ENCODE measurements at places on chromosomes 7 and 10.

GRCh38 chr7:55240418-55241142, 124.6 kb upstream of the LANCL2 start:
- no peak for DNase-seq

DNA sequence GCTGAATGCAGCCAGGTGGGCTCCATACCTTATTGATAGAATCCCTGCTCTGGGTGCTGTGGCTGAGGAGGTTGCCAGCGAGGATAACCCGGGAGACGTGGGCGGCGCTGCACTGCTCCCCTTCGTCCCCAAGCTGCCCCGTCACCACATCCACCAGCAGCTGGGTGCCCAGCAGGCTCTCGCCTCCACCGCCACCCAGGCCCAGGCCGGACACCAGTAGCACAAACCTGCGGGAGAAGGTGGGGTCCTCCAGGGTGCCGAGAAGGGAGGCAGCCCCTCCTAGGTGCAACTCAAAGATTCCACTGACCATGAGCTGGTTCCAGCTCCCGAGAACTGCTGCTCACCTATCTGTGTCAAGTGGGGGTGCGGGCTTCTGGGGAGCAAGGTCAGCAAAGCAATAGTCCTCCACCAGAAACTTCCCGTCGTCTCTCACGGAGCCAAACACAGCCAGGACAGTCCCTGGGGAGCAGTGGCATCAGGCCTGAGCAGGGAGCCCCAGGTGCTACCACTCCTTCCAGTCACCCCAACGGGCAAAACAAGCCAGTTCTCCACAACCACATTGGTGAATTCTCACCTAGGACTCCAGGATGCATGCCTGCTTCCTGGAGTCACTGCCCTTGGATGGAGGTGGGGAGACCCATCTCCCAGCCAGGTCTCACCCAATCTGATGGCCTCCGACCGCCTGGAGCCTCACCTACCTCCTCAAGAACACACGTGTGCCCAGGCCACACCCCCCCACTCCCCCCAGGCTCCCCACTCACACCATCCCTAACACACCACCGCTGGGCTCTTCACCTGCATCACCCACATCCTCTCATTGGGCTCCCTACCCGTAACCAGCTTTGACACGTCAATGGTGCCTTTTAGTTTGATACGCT, 6.3 kb downstream of the POLD2 start:
- DNase-seq: no peak

GRCh38 chr10:91804126-91804510, 5.9 kb downstream of the TNKS2 start:
- DNase-seq: no peak

- DNase-seq: no peak
Observed at GRCh38 chr10:16777473-16778370, 39.5 kb downstream of the RSU1 start.

- no peak for DNase-seq
Observed at GRCh38 chr10:118362103-118362502, 20.0 kb upstream of the FAM204A start.

GRCh38 chr7:1557006-1557405, 1.0 kb upstream of the TMEM184A start:
- DNase-seq: no peak

DNA sequence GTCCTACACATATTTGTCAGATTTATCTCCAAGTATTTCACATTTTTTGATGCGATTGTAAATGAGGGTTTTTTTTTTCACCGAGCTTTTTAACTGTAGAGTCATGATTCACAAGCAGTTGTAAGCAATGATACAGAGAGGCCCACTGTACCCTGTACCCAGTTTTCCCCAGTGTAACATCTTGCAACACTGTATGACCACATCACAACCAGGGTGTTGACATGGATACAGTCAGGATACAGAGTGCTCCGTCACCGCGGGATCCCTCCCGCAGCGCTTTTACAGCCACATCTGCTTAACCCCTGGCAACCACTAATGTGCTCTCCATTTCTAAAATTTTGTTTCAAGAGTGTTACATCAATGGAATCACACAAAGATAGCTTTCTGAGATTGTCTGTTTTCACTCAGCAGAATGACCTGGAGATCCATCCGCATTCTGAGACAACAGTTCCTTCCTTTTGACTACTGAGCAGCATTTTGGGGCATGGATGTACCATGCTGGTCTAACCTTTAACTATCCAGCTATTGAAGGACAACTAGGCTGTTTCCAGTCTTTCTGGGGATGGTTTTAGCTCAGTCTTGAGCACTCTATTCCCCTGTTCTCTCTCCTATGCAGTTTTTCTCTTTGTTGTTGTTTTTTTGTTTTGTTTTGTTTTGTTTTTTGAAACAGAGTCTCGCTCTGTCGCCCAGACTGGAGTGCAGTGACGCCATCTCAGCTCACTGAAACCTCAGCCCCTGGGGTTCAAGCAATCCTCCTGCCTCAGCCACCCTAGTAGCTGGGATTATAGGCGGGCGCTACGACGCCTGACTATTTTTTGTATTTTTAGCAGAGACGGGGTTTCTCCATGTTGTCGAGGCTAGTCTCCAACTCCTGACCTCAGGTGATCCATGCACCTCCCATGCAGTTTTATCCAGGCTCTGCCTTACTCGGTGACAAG, 25.9 kb downstream of the GPRIN2 start:
- DNase-seq: no peak

DNA sequence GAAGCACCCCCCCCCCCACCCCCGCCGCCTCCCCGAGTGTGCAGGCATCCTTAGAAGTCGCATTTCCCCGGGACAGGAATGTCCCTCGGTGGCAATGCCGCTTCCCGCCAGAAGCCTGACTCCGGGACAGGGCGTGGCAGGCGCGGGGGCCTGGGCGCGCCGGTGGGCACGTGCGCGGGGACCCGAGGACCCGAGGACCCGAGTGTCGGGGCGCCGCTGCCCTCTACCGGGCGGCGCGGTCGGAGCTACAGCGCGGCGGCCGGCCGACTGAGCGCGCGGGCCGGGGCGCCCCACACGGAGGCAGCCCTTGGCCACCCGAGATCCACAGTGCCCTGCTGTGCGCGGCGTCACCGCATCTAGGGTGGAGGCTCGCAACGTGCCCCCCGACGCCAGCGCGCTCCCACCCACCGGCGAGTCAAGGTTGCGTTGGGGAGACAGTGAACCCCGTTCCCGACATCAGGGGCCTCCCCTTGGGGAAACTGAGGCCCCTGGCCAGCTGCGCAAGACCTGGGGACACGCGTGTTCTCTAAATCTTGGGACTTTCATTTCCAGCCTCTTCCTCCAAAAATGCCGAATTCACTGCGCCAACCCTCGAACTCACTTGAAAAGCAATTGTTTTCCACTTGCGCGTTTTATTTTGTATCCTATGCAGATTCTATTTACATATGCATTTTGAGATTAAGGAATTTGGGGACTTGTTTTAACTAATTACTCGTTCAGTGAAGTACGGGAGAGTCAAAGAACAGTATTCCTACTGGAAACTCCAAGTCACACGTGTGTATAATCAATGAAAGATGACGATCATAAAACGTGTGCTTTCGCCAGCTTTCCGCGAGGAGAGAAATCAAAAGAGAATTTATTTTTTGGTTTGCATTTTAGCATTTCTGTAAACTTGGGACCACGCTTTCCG, 3.1 kb upstream of the CUX1 start:
- no peak for DNase-seq

GRCh38 chr10:3898821-3899220, 113.8 kb upstream of the KLF6 start:
- no peak for DNase-seq

- DNase-seq: no peak
Observed at GRCh38 chr7:33107136-33108066, 1.8 kb downstream of the RP9 start.

- DNase-seq: no peak
Observed at GRCh38 chr10:78184851-78185692, 151.4 kb downstream of the RPS24 start.

- DNase-seq: no peak
Observed at GRCh38 chr7:26694141-26694540, 170.2 kb downstream of the SKAP2 start.

DNA sequence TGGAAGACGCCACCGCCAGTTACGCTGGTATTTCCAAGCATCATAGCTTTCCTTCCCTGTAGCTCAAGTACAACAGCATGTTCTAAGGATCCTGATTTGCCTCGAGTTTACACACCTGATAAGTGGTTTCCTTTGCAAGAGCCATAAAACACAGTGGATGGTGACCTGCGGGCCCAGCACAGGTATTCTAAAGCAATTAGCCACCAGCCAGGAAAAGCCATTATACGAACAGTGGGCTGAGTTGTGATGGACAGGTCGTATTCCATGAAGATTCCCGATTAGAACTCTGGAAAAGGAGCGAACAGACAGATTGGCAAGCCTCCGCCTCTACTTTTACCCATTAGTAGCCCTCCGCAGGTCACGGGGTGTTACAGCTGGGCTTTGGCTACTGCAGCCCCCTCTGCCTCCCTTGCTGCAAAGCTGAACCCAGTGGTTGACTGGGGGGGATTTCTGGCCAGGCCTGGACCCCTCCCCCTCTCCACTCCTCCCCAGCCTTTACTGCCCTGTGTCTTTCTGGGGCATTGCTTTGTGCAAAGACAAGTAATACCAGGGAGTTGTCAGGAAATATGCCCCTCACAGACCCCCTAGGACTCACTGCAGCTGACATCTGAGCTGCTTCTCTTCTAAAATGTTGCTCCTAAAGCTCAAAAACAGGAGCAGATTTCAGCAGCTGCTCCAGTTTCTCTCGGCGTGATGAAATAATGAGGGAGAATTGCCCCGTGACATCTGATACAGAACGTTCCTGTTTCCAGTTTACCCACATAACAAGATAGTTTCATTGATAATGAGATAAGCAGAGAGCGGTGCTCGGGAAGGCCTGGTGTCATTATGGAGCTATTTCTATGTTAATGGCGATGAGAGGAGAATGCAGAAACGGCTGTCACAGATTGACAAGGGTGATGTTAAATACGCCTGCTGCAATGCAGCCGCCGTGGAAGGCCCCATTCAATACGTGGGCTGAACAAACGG, 214.4 kb downstream of the CCSER2 start:
- DNase-seq: no peak

DNA sequence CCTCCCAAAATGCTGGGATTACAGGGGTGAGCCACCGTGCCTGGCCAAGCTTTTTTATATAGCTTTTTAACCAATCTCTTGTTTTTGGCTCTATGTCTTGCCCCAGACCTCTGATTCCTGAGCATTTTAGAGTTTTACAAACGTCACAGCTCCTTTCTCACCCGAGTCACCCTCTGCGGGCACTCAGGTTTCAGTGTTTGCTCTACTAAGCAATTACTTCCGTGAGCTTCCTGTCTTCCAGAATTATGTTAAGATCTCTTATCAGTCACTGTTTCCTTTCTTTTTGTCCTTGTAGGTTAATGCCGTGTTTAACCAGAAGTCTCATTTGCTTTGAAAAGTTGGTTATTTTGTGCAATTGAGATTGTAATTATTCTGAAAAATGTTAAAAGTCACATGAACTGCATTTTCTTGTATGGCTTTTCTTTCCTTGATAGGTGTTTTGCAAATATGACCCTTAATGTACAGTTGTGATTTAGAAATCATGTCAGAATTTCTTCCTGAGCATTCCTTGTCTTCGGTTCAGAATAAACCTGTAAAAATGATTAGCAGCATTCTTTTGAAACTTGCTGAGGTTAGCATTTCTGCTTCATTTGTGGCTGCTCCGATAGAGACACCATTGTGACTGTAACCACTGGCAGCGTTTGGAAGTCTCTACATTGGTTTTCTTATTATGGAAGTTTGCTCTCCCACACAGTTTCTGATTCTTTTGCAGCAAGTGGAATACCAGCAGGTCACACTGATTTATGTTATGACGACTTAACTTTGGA, 4.5 kb upstream of the HKDC1 start:
- no peak for DNase-seq

- no peak for DNase-seq
Observed at GRCh38 chr7:90621747-90622140, 25.6 kb downstream of the CDK14 start.

Measured in breast epithelium (tissue), 4 donors.